ENCODE measurements at places on chromosomes 1 and 21.
A peak's percentile ranks its signal among the peaks of the same experiment; 100 is the strongest.

GRCh38 chr1:26541431-26541815, 11.9 kb downstream of the RPS6KA1 start:
- DNase-seq = no peak

DNA sequence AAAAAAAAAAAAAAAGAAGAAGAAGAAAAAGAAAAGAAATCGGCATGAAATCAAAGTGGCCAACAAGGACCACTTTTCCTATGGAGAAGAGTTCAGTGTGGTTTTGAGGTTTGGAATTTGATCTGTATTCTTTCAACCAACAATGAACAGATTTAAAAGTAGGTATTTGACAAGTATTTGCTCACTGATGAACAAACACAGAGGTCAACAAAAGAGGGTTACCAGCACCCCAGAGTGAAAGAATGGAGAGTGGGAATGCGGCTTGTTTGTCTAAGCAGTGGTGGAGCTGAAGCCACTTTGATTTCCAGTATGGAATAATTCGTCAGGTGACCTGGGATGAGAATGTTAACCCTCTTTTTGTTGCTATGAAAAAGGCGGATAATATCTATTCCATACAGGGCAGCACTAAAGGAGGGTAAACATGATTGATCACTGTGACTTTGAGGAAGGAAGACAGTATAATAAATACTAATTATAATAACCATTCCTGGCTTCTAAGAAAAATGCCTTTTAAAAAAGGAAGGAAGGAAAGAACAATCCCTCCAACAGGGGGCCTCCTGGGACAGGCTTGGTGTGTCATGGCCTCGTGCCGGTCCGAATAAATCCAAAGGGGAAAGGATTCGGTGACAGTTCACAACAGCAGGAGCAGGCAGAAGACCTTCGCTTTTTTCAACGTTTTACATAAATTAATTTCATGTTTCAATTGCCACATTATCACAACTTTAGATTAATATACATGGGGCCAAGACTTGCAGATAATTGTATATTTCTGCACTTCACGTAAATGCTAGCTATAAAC, 37.2 kb upstream of the SIM2 start:
- no peak for DNase-seq

DNA sequence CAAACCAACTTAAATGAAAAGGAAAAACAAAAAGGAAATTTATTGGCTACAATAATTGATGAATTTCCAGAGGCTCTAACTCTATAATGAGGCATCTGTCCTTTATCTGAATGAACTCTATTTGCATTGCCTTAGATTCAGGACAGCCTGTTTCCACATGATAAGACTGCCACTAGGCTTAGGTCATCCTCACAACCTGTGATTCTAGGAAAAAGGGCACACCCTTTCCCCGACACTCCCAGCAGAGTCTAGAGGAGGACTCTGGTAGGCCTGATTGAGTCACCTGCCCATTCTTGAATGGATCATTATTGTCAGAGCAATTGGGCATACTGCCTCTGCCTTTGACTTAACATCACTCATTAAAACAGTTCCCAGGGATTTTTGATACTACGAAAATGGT, 262.8 kb downstream of the TPR start:
- no peak for DNase-seq

- DNase-seq = no peak
Observed at GRCh38 chr1:105027838-105028471, 1278.3 kb downstream of the AMY1C start.

- no peak for DNase-seq
Observed at GRCh38 chr21:28592205-28592865, 400.3 kb downstream of the LTN1 start.

DNA sequence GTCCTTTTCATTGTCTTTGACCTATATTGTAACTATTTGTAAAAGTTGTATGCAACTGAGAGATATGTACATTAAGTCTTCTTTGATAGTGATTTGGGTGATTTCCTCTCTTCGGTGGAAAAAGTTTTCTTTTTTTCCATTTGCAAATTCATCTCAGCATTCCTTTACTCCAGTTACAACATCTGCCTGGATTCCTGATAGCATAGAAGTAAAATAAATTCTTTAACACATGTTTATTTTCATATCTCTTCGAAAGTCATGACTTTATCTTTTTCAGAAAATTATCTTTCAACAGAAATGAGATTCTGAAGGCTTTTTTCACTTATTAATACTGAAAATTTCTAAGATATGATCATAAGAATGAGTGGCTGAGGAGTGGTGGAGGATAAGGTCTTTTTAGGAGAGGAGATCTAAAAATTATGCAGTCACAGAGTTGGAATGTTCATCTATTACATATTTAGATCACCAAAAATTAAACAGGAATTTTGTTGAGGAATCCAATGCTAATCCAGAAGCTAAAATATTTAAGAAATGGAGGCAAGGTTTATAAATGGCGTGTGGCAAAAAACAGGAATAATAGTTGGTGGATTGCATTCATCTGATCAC, 400.5 kb downstream of the KCNT2 start:
- DNase-seq = no peak

DNA sequence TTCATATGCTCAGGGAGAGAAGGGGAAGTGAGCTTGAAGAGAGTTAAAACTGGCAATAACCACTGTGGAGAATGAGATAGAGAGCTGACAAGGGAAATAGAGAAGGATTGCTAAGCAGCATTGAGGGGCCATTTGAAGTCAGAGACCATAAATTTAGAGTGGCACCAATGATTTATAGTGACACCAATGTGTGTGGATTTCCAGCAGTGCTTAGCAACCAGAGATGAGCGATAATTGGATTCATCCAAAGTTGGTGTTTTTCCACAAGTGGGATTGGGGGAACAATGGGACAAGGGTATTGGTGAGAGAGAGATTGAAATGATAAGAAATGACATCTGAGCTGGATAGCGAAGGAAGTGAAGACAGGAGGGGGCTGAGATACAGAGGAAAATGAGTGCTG, 114.1 kb downstream of the C1orf94 start:
- DNase-seq = no peak

- no peak for DNase-seq
Observed at GRCh38 chr1:98940722-98941079, 64.0 kb downstream of the PLPPR5 start.

DNA sequence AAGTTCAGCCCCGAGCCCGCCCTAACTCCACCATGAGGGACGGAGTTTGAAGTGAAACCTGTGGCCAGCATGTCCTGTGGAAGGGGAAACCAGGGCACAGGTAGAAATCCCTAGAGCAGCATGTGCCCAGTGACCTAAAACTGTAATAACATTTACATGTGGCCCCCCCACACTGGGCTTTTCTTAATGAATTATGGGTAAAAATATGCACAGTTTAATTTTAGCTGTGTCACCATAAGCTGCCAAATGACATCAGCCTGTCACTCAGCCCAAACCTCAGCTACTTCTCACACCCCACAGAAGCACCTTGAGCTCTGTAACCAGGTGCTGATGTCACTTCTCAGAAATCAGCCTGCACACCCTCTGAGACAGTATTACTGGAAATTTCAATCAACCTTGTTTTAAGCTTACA, 50.0 kb upstream of the SLC19A1 start:
- DNase-seq = peak; percentile 20
